Trophoblast cell (in vitro differentiated cells and primary cell): ENCODE measurements at places on chromosomes 6 and 20.

GRCh38 chr6:40299681-40300080, 287.5 kb downstream of the LRFN2 start:
- H3K4me3 ChIP-seq: no peak overlapping the region
- DNase-seq: no peak
- no peaks in the 10 kb centered on the region for H3K27me3 ChIP-seq
- no peak overlapping the region for H3K27ac ChIP-seq

DNA sequence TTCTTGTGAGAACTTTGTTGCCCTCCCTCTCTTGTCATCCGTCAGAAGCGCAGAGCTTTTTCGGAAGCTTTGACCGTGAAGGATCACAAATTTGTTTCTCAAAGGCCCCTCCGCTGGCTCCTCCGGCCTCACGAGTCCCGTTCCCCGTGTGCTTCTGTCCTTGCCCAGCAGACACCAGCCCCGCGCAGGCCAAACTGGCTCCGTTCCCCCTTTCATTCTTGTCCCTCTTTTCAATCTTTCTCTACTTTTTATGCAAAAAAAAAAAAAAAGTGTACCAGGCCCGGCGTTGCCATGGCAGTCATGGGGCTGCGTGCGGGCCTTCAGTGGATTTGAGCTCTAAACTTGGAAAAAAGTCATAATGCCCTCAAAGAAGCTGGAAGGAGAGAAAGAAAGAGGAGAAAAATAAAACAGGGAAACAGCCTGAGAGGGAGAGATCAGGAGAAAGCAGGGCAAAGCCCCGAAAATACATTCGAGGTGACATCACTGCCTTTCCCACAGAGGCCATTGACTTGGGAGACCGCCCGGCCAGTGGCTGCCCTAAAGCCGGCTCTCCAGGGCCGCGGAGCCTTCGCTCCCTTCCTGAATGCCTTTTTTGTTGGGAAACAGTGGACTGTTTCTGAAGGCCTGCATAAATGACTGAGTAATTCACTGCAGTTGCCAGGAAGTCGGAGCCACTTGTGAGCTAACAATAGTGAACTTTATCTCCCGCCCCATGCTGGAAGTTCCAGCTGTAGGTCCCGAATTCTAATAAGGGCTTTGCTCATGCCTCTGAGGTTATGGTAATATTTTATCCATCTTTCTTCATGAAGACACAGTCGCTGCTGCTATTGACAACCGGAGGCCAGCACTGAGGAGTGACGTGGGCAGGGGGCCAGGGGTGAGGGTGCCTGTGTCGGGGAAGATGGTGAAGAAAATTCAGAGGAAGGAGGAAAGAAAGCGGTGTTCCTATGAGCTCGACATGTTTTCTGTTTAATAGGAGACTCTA, 670.9 kb downstream of the QKI start:
- no peaks in the 10 kb centered on the region for H3K36me3 ChIP-seq
- DNase-seq: no peak
- no peak overlapping the region for H3K4me3 ChIP-seq

DNA sequence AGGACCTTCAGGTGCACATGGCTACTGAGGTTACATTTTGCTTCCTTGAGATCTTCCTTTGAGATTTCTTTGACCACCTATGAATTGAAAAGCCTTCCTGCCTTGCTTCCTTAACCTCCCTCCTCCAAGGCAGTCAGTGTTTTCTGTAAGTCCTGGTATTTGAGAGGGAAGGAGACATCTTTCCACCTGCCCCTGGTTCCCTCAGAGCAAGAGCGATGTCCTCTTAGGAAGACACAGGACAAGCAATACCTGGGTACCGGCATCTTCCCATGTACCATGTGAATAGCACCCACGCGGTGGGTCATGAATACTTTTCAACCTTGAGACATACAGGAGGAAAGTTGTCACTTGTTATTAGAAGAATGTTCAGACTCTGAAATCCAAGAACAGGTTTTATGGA, 37.1 kb downstream of the GINS1 start:
- no peak overlapping the region for H3K27ac ChIP-seq
- no peaks in the 10 kb centered on the region for H3K27me3 ChIP-seq
- DNase-seq: no peak
- H3K36me3 ChIP-seq: peaks cover 21% of the 10 kb centered on the region
- H3K4me3 ChIP-seq: no peak overlapping the region
- no peaks in the 10 kb centered on the region for H3K4me1 ChIP-seq

DNA sequence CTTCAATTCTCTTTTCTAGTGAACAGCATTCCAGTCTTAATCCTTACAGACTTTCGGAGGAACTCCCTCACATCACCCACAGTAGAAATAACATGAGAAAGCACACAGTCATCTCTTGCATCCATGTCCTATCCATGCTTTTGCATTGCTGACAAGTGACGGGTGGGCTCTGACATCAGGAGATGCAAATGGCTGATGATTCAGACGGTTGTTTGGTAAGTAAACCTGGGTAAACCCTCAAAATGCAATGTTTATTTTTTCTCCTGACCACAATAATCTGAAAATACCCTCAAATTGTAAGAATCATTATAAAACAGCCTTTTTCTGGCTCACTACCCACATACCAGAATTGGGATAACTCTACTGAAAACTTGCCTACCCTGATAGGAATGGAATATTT, 792.0 kb downstream of the MAFB start:
- no peaks in the 10 kb centered on the region for H3K36me3 ChIP-seq
- H3K4me3 ChIP-seq: no peak overlapping the region
- no peaks in the 10 kb centered on the region for H3K27me3 ChIP-seq
- no peak for DNase-seq

DNA sequence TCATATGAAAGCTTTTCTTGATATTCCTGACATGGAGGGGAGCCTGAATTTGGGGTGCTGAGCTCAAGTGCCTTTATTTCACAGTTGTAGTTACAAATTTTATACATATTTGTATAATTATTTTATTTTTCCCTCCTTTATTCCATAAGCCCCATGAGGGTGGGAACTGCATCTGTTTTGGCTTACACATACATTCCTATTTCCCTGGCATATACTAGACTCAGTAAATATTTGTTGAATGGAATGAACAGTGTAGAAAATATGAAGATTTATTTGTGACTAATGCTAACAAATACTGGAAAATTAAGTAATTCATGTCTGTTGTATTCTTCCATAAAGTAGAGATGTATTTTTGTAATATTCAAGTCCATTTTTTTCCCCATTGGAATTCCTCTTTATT, 127.1 kb downstream of the MYO6 start:
- DNase-seq: no peak
- peaks cover 9% of the 10 kb centered on the region for H3K36me3 ChIP-seq
- no peaks in the 10 kb centered on the region for H3K27me3 ChIP-seq
- no peak overlapping the region for H3K27ac ChIP-seq
- no peak overlapping the region for H3K4me3 ChIP-seq

DNA sequence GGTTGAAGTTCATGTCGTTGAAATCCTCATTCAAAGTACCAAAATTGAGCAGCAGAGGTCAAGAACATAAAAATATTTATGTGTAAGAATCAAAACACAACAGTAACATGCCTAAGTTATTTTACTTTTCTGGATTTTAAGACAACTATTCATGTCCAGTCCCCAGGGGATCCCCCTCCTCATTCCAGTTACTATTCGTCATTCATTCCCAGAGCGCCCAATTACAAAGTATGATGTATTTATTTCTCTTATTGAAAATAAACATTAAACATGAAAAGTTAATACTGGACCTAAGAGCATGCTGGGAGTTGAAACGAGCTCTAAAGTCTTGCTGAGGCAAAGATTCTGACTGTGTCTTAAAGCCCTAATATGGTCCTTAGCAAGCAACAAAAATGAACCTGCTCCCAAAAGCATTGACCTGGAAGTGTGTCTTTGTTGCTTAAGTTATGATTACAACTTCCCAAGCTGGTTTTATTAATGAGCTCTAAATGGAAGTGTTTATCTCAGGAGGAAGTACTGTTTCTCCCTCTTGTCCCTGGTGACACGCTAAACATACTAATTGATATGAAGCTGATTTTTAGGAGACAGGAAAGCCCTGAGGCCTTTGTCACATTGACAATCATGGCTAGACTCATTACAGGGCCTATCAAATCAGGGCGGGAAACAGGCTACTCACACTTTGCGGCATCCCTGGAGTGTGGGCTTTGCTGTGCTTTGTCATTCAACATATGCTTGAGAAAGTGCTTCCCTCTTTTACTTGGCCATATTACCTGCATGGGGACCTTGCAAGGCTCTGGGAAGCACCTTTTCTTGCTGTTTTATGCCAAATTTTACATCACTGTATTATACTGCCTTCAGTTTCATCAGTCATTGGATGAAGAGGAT, 192.2 kb upstream of the DTNBP1 start:
- no peaks in the 10 kb centered on the region for H3K36me3 ChIP-seq
- no peak overlapping the region for H3K4me3 ChIP-seq
- no peak for DNase-seq
- H3K27ac ChIP-seq: no peak overlapping the region

GRCh38 chr20:48797850-48798747, 29.7 kb downstream of the PREX1 start:
- H3K27ac ChIP-seq: no peak overlapping the region
- no peaks in the 10 kb centered on the region for H3K4me1 ChIP-seq
- DNase-seq: no peak
- H3K36me3 ChIP-seq: no peaks in the 10 kb centered on the region
- no peak overlapping the region for H3K4me3 ChIP-seq
- no peaks in the 10 kb centered on the region for H3K27me3 ChIP-seq

DNA sequence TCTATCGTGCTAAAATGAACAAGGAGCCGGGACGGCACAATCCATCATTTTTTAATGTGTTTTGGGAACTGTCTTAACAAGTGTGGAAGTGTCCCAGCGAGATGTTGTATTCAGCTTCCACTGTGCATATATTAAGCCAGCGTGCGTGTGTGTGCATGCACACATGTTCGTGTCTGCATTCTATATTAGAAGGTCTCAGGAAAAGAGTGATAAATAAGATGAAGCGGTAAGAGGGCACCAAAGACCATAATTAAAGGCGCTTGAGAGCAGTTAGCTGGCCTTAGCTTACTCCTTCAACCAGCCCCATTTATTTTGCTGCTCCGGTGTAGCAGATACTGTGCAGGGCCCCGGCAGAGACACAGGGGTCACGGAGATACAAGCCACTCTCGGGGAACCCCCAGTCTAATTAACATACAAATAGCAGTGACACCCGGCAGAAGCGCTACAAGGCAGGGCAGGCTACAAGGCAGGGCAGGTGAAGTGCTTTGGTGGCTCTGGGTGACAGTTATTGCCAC, 206.5 kb upstream of the RREB1 start:
- H3K27ac ChIP-seq: no peak overlapping the region
- H3K27me3 ChIP-seq: no peaks in the 10 kb centered on the region
- no peak overlapping the region for H3K4me3 ChIP-seq
- DNase-seq: no peak
- no peaks in the 10 kb centered on the region for H3K36me3 ChIP-seq

DNA sequence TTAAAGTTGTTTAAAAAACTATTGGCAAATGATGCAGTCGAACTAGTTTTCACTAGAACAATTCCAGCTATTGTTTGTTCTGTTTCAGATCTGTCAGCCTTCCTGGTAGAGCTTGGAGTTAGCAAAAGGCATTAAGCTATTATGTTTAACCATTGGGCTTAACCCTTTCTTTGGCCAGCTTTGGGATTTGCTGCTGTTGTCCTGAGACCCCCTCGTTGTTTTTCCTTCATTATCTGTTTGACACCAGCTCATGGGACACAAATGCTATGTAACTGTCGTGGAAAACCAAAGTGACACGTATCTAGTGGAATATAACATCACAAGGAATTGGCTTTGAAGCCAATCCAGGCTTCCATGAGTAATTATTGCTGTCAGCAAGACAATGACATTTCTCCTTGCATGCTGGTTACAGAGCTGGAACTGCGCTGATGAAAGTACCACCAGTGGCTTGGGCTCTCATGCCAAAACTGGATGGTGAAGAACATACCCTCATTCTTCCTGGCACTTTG, 96.0 kb downstream of the EYA2 start:
- peaks cover 9% of the 10 kb centered on the region for H3K4me1 ChIP-seq
- no peak for DNase-seq
- no peak overlapping the region for H3K27ac ChIP-seq
- no peaks in the 10 kb centered on the region for H3K27me3 ChIP-seq
- no peaks in the 10 kb centered on the region for H3K36me3 ChIP-seq
- no peak overlapping the region for H3K4me3 ChIP-seq

GRCh38 chr6:133740218-133740617, 148.7 kb upstream of the TCF21 start:
- no peak overlapping the region for H3K4me3 ChIP-seq
- no peaks in the 10 kb centered on the region for H3K36me3 ChIP-seq

DNA sequence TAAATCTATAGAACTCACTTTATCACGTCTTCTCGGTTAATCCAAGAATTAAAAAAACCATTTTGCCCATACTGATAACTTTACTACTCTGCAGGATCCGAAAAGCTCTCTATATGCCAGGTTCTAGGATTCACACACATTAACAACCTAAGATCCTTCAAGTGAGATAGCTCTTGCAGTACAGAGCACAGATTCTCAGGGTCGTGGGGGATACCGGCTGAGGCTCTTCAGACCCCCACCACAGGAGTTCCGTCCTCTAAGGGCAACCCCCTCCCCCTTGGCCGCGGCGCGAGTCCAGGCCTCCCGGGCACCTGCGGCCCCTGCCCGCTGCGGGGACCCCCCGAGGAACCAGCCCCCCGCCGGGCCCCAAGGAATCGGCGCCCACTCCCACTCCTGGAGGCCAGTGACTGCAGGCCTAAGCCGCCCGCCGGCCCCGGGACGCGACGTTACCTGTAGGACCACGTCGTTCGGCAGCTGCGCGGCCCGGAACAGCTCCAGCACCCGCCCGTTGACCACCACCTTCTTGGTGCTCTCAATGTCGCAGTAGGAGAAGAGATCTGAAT, 892 bp downstream of the REPS1 start:
- no peaks in the 10 kb centered on the region for H3K36me3 ChIP-seq
- H3K4me3 ChIP-seq: peak overlapping the region; percentile 93
- no peak overlapping the region for H3K27ac ChIP-seq
- no peak for DNase-seq
- no peaks in the 10 kb centered on the region for H3K27me3 ChIP-seq
- H3K4me1 ChIP-seq: peaks cover 4% of the 10 kb centered on the region

DNA sequence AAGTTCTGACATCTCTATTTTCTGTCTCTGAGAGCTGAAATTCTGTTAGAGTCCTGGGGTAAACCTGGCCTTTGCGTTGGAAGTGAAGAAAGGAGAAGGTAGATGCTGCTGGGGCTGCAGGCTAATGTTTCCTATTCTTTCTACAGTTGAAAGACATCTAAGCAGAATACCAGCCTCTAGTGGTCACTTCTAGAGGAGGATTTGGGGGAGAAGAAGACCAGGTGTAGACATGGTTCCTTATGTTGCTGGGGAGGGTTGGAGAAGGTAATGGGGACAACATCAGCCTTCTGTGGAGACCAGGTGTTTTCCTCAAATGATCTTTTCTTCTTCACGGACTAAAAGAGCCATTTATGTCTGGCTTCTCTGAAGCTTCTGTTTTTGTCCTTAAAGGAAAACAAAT, 62.6 kb downstream of the BTBD3 start:
- no peaks in the 10 kb centered on the region for H3K36me3 ChIP-seq
- no peak overlapping the region for H3K27ac ChIP-seq
- no peaks in the 10 kb centered on the region for H3K4me1 ChIP-seq
- H3K4me3 ChIP-seq: no peak overlapping the region
- no peak for DNase-seq

DNA sequence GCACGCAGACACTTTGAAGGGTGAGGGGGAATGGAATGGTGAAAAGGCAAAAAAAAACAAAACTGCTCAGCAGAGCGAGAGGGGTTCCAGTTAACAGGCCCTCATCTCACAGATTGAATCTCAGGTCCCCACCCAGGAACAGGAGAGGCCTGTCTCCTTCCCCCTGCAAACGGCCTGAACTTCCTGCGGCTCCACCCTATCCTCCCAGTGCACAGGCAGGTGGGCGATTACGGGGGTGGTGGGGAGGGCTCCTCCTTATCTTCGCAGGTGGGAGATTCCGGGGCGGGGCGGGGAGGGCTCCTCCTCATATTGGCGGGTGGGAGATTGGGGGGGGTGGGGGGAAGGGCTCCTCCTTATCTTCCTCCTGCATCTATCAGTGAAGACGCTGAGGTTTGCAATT, 129.0 kb downstream of the SOX4 start:
- no peak overlapping the region for H3K27ac ChIP-seq
- peaks cover 2% of the 10 kb centered on the region for H3K36me3 ChIP-seq
- no peaks in the 10 kb centered on the region for H3K27me3 ChIP-seq
- H3K4me1 ChIP-seq: peaks cover 8% of the 10 kb centered on the region
- no peak for DNase-seq
